ENCODE measurements at places on chromosomes 12 and 14.

- no peak for DNase-seq
Observed at GRCh38 chr12:108611884-108612415, 14.1 kb upstream of the TMEM119 start.

DNA sequence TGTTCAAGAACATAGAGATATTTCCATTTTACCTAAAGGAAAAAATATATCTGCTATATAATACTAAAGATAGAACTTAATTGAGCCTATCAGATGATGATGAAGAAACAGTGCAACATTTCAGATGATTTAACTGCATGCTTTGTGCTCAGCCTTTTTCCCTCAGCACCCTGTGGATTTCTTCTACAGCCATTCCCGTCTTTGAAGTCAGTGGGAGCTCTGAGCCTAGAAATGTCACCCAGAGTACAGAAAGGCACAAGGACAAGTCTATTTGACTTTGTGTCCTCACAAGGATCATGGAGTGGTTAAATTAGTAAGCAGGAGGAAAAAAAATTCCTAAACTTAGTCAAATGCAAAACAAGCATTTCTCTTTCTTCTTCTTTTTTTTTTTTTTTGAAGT, 994.0 kb upstream of the FLRT2 start:
- DNase-seq = no peak

GRCh38 chr12:93279565-93280412, 97.9 kb upstream of the NUDT4 start:
- peak; percentile 92 for DNase-seq

DNA sequence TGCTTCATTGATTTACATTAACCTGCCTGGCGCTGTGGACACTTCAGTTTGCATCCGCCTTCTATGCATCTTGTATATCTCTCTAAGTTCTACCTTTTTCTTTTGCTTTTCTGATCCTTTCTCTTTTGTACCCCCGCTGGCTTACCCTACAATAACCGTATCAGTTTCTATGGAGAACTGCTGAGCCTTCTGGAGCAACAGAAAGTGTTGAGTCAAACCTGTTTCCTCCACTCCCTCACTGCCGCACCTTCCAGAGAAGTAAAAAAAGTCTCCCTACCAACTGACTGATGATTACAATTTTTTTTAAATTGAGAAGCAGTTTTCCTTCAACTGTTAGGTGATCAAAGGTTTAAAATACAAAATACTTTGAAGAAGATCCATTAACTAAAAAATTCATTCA, 17.4 kb downstream of the EXD2 start:
- no peak for DNase-seq

GRCh38 chr12:48002773-48003218, 1.5 kb downstream of the COL2A1 start:
- DNase-seq = peak; percentile 39

DNA sequence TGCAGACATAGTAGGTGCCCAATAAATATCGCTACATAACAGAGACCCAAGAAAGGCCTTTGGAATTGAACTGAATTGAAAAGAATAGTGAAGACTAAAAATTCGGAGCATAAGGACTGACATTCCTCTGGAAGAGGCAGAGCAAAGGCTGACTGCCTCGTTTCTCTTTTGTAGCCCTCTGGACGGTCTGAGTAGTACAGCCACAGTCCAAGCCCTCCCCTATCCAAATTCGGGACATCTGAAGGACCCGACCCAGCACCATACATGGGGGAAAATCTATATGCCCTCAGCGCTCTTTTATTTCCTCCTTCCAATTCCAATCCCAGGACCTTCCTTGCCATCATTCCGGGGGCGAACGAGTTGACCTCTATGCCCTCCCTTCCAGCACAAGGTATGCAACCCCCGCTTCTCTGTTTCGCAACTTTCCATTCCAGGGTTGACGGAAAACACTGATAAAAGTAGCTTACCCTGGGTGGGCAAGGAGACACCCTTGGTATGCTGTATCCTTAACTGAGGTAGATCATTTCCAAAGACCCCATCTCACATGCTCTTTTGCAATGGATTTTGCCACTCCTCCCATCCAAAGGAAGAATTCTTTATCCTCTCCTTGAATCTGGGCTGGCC, 127.4 kb upstream of the MAP1LC3B2 start:
- DNase-seq = no peak

DNA sequence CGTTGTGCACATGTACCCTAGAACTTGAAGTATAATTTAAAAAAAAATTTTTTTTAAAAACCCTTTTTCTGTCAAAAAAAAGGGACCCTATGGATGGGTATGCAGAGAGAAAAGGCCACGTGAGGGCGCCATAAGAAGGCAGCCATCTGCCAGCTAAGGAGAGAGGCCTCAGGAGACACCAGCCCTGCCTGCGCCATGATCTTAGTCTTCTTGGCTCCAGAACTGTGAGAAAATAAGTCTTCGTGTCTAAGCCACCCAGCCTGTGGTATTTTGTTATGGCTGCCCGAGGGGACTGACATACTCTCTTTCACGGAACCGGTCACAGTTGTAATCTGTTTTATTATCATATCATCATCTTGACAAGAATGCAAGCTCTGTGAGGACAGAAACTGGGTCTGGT, 174.8 kb downstream of the EFCAB11 start:
- no peak for DNase-seq
